ENCODE measurements at places on chromosomes 2 and 18.

- no peak for DNase-seq
These were observed 7.2 kb upstream of the LBH start for GRCh38 chr2:30224151-30224550.

- no peak for DNase-seq
These were observed 55.7 kb upstream of the SLC39A10 start for GRCh38 chr2:195601361-195601760.

GRCh38 chr2:230928701-230929380 is 3.8 kb upstream of the GPR55 start:
- no peak for DNase-seq

GRCh38 chr18:13800505-13801259 is 23.3 kb upstream of the MC5R start:
- peak; percentile 44 for DNase-seq

- DNase-seq = no peak
These were observed 44.8 kb downstream of the DIPK1C start for GRCh38 chr18:74412116-74412880.

GRCh38 chr18:56351911-56352500 is 286.4 kb downstream of the TXNL1 start:
- DNase-seq = no peak

- DNase-seq = no peak
These were observed 145.2 kb downstream of the RAD51AP2 start for GRCh38 chr2:17373041-17373440.

DNA sequence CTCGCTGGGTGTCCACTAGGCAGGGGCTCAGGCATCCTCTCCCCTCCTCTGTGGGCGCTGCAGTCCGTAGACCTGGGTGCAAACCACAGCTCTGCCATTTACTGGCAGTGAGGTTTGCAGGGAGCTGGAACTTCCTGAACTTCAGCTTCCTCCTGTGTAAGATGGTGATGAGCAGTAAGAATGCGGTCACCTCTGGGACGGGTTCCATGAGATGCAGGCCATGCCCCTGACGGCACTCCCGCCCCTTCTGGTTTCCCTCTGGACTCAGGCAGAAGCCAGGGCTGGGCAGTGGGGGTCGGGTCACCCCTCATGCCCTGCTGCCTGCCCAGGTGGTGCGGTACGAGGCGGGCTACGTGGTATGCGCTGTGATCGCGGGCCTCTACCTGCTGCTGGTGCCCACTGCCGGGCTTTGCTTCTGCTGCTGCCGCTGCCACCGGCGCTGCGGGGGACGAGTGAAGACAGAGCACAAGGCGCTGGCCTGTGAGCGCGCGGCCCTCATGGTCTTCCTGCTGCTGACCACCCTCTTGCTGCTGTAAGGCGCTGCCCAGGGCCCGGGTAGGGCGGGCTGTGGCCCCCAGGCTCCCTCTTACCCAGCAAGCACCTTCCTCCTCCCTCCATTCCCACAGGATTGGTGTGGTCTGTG is 1.5 kb downstream of the PROM2 start:
- DNase-seq = no peak

DNA sequence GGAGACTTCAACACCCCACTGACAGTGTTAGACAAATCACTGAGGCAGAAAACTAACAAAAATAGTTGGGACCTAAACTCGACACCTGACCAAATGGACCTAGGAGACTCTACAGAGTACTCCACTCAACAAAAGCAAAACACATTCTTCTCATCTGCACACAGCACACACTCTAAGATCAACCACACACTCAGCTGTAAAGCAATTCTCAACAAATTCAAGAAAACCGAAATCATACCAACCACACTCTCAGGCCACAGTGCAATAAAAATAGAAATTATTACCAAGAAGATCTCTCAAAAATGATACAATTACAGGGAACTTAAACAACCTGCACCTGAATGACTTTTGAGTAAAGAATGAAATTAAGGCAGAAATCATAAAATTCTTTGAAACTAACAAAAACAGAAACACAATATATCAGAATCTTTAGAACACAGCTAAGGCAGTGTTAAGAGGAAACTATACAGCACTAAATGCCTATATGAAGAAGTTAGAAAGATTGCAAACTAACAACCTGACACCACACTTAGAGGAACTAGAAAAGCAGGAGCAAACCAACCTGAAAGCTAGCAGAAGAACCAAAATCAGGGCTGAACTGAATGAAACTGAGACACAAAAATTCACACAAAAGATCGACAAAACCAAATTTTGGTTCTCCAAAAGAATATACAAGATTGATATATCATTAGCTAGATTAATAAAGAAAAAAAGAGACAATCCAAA is 46.3 kb downstream of the RTTN start:
- DNase-seq = no peak

DNA sequence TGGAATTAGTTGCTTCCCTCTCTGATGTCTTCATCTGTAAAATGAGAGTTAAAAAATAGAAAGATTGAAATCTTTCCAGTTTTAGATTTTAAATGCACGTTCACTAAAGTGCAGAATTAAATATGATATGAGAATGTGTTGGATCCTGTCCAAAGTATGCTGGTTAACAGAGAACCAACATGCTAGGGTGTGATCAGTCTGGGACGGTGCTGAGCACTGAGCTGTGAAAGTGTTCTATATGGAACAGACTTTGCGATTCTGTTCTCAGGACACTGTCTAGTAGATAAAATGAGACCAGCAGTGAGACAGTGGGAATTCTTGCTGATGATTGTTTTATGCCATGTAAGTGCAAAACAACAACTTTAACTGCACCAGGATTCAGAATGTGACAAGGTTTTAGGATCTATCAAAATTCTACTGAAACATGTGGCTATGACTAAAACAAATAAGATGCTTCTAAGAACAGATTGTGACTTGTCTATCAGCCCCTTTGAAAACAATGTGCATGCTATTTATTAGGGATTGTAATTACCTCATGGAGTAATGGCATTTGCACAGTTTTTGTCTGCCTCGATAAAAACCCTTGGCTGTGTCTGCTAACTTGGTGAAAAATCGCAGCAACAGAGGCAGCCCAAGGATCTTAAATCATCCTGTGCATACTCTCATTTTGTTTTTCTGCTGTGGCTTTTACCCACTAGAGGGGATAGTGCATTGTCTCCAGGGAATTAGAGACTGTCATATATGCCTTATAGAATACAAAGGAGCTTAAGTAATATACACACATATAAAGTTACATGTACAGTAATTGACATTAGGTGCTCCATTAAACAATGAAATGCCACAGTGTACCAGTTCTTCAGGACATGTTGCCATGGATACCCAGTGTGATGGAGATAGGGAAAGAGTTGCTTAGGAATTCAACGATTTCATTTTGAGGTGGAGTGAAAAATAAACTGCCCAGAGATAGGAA is 55.1 kb downstream of the MAP3K20 start:
- DNase-seq = no peak

DNA sequence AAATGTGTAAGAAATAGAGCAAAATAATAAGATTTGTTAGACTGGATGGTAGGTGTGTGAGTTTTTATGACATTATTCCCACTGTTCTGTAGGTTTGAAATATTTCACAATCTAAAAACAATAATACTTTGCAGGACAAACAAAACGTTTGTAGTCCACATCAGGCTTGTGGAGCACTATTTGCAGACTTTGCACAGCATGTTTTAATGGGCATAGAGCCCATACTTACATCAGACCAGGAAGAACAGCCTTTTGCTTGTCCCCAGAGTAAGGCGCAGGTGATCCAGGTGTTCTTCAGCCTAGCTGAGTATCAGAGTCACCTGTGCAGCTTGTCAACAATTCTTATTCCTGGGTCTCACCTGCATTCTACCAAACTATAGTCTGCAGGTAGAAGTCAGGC is 9.1 kb upstream of the STK39 start:
- no peak for DNase-seq

DNA sequence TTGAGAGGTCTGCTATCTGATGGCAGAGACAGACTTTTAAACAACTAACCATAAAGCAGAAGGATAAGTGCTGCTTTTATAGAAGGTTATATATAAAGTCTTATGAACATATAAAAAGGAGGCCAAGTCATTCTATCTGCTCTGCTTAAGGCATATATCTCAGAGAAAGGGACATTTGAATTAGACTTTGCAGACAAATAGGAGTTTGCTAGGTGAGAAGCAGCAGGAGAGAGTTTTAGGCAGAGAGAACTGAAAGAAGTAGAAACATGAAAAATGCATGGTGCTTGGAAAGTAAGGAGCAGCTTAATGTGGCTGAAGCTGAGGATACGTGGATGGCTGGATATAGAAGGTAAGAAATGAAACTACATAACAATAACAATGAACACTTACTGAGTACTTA is 65.4 kb downstream of the LYPD1 start:
- DNase-seq = no peak

GRCh38 chr2:36002941-36003340 is 352.6 kb upstream of the CRIM1 start:
- no peak for DNase-seq

DNA sequence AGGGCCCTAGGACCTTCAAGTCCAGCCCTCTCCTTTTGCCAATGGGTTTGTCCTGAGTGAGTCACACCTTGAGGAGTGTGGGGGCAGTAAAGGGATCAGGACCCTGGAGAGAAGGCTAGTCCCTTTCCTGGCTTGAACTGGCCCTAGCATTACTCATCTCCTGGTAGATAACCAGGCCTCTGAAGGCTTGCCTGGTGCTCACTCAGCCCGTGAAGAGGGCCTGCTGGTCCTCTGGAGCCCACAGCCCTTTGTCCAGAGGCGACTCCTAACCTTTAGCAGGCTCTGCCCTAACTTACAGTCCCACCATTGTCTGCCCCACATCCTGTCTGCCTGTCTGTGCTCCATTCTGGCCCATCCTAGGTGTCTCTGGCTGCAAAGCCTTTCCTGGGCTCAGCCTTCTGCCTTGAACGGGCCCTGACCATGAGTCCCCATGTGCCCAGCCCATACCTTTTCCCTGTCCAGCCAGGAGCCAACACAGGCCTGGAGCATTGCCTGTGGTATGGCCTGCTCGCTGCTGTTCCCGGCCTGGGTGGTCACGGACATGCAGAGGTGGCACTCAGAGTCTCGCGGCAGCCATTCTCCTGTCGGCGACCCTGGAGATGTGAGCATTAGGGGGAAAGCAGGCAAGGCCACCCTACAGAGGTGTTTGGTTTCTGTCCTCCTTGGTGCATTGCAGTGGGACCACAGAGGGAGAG is 5.0 kb downstream of the SFTPB start:
- no peak for DNase-seq

DNA sequence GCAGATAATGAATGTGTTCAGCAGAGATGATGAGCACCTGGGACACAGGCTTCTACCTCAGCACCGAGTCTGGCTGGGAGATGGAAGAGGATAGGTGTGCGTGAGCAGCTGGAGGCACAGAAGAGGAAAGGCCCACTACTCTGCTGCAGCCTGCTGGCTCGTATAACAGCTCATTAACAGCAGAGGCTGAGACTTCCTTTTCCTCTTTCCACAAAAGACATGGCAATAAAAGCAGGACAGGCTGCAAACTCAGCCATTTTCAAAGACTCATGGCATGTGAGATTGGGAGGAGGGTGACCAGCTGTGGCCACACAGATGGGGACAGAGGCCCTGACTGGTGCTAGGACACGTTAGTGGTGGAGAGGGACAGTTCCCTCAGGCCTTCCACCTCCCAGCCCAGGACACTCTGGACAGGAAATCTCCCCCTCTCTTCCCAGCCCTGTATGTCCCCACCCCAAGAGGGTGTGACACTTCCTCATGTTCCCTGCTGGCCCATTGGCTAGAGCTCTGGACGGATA is 60.3 kb downstream of the CACNB4 start:
- DNase-seq = no peak

DNA sequence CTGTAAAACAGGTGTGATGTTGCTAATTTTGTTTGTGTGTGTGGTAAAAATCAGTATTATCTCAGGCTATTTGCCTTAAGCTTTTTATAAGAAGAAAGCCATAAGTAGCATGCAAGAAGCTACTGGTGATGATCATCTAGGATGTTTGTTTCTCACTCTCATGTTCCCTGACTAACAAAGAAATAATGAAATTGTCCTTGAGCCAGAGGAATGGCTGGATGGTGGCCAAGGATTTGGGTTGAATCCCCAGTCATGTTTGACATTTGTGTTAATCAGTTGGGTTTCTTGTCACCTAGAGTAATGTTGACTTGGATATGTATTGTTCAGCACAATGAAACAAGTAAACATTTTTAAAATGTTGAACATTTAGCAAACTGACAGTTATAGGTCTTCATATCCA is 496.8 kb upstream of the ZEB2 start:
- no peak for DNase-seq

DNA sequence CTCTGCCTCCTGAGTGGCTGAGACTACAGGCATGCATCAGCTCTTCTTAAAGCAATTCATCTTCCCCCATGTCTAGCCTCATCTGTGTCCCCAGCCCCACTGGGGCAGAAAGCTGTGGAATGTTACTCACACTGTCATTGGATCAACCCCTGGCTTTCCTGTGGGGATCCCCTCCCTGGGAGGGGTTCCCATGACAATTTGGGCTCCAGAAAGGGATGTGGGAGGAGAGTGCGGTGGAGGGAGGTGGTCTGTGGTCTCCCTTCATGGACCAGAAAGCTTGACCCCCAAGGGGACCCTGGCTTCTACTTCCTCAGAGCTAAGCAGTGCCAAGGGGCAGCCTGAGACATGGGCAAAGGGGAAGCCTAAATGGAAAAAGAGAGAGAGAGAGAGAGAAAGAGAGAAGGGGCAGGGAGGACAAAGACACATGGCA is 1.3 kb downstream of the NGEF start:
- no peak for DNase-seq

DNA sequence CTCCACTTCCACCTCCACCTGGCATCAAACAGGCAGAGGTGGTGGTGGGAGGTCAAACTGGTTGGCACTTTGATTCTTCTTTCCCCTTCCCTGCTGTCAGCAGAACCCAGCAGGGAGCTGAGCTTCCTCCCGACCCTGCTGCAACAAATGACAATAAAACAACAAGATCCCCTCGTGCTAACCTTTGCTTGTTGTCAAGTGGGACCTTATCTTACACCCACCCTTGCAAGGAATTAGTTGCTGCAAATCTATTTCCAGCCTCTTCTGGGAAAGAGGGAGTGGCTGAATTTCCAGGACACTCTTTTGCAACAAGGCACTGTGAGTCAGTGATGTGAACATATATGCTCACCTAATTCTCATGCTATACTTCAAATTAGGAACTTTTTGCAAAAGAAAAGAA is 655.1 kb downstream of the DSC3 start:
- no peak for DNase-seq

GRCh38 chr2:100222844-100223243 is 80.5 kb upstream of the AFF3 start:
- DNase-seq = no peak

- no peak for DNase-seq
These were observed 91.1 kb upstream of the NDUFV2 start for GRCh38 chr18:9011431-9011830.

GRCh38 chr2:69075486-69075885 is 62.5 kb downstream of the ANTXR1 start:
- DNase-seq = no peak

GRCh38 chr2:142983174-142983573 is 105.7 kb downstream of the KYNU start:
- no peak for DNase-seq
